ENCODE measurements at places on chromosomes 4 and X.

- no peak for DNase-seq
- no peaks in the 10 kb centered on the region for H3K4me1 ChIP-seq
- H3K27me3 ChIP-seq: no peaks in the 10 kb centered on the region
- H3K36me3 ChIP-seq: peaks cover 5% of the 10 kb centered on the region
These were observed 75.6 kb downstream of the CPE start for GRCh38 chr4:165454426-165454825.

DNA sequence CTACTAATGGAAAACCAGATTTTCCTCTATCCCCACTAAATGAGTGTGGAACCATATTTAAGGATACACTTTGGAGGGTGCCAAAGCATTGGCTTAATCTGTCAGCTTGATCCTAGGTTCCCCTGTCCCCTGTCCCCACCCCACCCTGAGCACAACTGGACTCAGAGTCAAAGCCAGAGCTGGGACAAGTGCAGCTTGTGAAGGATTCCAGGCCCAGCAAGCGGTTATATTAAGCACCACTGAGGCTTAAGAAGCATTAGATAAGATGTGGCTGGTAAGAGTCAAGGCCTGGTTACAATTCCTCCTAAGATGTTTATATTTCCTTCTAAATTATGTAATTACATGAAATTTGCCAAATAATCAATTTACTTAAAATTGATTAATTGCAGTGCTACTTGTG, 350.0 kb upstream of the GATB start:
- H3K4me1 ChIP-seq: no peaks in the 10 kb centered on the region
- H3K27ac ChIP-seq: no peak overlapping the region
- H3K27me3 ChIP-seq: peaks cover 4% of the 10 kb centered on the region
- no peak overlapping the region for H3K4me3 ChIP-seq
- DNase-seq: no peak
- H3K36me3 ChIP-seq: no peaks in the 10 kb centered on the region

DNA sequence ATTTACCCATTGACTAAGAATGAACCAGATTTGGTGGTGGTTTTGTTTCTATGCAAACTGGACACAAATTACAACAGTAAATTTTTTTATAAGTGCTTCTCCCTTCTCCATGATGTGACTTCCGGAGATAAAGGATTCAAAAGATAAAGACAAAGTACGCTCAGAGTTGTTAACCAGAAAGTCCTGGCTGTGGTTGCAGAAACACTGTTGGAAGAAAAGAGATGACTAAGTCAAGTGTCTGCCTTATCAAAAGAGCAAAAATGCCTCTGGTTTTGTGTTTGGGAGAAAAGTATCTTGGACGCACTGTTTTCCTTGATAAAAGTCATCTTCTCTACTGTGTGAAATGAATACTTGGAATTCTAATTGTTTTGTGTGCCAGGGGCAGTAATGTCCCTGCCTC, 213.4 kb downstream of the GC start:
- H3K27ac ChIP-seq: no peak overlapping the region
- DNase-seq: no peak
- H3K4me3 ChIP-seq: no peak overlapping the region
- no peaks in the 10 kb centered on the region for H3K36me3 ChIP-seq

- H3K4me3 ChIP-seq: no peak overlapping the region
- H3K27me3 ChIP-seq: no peaks in the 10 kb centered on the region
- no peak for DNase-seq
- H3K36me3 ChIP-seq: no peaks in the 10 kb centered on the region
These were observed 55.3 kb downstream of the TMPRSS11F start for GRCh38 chr4:68074397-68074796.

DNA sequence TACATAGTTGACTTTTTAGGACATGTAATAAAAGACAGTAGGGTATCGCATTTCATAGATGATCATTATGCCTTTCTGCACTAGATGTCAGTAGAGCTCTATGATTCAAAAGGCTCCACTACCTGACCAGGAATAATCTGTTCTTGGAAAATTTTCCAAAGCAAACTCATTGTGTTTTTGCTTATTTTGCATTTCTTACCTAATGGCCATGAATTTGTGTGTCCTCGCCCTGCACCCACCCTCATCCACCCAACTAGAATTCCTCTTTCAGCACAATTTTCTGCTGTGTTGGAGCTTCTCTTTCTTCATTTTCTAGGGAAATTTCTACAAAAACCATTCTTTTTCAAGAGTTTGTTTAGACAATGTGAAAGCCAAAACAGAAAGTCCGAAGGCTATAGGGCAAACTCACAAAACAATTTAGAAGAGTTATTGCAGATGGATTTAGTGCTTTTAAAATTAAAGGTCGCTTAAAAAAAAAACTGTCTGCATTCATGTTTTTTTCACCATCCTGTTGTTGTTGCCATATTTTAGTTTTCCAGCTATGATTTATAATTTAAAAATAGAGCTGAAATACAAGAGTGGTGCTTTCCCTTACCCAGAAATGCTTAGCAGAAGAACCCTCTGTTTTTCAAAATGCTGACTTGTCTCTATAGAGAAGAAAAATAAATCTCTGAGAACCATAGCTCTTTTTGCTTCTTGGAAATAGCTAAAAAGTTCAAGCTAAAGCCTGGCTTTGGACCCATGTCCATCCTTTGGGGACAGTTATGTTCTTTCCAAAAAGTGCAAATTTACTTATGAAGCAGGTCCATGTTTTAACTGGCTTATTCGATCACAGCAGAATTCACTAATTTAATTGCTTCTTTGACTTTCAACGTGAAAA, 183.7 kb downstream of the SPATA18 start:
- H3K4me3 ChIP-seq: no peak overlapping the region
- no peaks in the 10 kb centered on the region for H3K36me3 ChIP-seq
- DNase-seq: no peak
- no peaks in the 10 kb centered on the region for H3K4me1 ChIP-seq
- no peak overlapping the region for H3K27ac ChIP-seq
- H3K27me3 ChIP-seq: peaks cover 14% of the 10 kb centered on the region

DNA sequence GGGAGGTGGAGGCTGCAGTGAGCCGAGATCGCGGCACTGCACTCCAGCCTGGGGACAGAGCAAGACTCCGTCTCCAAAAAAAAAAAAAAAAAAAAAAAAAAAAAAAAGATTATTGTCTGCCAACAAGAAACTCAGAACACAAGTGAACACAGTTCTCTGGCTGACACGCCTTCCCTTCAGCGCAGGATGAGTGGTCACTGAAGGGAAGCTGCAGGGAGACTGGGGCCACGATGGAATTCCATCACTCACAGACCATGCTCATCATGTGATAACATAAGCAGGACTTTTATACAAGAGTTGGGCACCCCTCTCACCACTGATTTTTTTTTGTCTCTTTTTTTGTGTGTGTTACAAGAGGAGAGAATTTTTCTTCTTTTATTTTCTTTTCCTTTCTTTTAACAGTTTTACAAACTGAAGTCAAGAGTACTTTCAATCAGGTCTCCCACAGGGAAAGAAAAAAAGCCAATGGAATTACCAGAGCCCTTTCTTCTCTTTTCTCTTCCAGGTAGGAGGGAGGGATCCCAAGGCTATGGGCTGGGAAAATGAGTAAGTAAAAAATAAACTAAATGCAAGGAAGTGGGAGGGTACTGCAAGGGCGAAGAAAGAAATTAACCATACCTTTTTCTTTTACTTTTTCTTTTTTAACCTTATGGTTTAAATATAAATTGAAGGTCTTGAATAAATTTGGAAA, 435.6 kb downstream of the GPM6A start:
- no peak for DNase-seq
- no peak overlapping the region for H3K27ac ChIP-seq
- peaks cover 9% of the 10 kb centered on the region for H3K4me1 ChIP-seq
- H3K27me3 ChIP-seq: no peaks in the 10 kb centered on the region
- H3K36me3 ChIP-seq: peaks cover 6% of the 10 kb centered on the region

DNA sequence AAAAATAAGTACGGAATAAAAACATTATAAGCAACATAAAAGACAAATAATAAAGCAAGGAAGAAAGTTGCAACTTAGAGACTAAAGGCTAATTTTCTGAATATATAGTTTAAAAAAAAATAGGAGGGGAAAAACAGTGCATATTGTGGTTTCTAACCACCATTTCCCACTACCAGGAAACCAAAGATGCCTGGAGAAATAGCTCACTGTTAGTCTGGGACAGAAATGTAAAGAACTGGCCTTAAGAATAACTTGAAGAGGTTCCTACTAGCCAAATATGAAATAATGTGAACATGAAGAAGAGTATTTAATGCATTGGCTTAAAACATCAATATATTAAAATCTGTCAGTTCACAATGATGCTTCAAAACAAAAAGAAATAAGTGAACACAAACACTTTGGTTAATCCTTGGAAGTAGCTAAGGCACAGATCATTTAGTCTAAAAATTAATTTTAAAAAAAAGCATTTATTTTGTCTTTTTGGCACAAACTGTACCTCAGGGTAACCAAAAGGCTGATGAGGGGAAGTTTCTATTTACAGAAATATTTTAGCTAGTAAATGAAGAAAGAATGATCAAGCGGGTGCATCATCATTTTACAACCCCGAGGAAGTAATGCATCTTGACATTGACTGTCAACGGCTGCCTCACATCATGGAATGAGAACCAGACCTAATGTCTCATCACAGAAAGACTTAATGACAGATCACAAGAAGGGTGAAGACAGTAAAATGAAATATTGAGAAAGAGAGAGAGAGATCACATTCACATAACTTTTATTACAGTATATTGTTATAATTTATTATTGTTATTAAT, 297.2 kb upstream of the LDB2 start:
- no peak overlapping the region for H3K27ac ChIP-seq
- no peaks in the 10 kb centered on the region for H3K4me1 ChIP-seq
- H3K4me3 ChIP-seq: no peak overlapping the region
- no peaks in the 10 kb centered on the region for H3K36me3 ChIP-seq
- no peak for DNase-seq
- no peaks in the 10 kb centered on the region for H3K27me3 ChIP-seq

DNA sequence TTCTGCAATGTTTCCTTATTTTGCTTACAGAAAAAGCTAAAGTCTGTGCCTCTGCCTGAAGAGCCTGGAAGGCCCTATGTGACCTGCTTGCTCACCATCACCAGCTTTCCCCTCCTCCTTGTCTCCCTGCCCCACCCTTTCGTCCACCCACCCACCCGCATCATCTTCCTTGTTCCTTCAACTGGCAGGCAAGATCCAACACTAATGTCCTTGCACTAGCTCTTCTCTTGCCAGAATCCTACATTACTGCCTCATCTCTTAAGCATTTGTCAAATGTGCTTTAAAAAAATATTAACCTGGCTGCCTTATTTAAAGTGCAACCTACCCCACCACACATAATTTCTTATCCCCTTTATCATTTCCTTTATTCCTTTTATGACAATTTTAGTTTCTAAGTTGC, 165.1 kb upstream of the PPP3CA start:
- no peak for DNase-seq
- H3K4me1 ChIP-seq: no peaks in the 10 kb centered on the region
- no peak overlapping the region for H3K27ac ChIP-seq
- no peaks in the 10 kb centered on the region for H3K27me3 ChIP-seq
- H3K36me3 ChIP-seq: no peaks in the 10 kb centered on the region
- H3K4me3 ChIP-seq: no peak overlapping the region

Measured in Calu3 (cell line).